ENCODE measurements at places on chromosomes 11 and 22.

- peak; percentile 71 for DNase-seq
These were observed 107.9 kb upstream of the BMAL1 start for GRCh38 chr11:13169709-13170108.

DNA sequence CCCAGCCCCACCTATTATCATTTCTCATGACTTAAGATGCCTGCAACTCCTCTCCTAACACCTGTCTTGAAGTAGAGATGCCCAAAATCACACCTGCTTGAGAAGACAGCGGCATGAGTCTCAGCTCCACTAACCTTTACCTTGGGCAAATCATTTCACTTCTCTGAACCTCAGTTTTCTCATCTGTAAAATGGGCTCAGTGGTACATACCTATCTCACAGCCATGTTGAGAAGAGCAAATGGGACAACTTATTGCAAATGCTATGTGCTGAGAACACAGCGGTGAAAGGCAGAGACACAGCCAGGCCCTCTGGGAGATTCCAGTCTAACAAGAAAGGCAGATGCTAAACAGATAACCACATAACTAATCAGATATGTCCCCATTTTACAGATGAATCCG lies 7.8 kb downstream of the TST start:
- DNase-seq = no peak

GRCh38 chr11:111360150-111361043 lies 18.7 kb downstream of the POU2AF1 start:
- DNase-seq = no peak

DNA sequence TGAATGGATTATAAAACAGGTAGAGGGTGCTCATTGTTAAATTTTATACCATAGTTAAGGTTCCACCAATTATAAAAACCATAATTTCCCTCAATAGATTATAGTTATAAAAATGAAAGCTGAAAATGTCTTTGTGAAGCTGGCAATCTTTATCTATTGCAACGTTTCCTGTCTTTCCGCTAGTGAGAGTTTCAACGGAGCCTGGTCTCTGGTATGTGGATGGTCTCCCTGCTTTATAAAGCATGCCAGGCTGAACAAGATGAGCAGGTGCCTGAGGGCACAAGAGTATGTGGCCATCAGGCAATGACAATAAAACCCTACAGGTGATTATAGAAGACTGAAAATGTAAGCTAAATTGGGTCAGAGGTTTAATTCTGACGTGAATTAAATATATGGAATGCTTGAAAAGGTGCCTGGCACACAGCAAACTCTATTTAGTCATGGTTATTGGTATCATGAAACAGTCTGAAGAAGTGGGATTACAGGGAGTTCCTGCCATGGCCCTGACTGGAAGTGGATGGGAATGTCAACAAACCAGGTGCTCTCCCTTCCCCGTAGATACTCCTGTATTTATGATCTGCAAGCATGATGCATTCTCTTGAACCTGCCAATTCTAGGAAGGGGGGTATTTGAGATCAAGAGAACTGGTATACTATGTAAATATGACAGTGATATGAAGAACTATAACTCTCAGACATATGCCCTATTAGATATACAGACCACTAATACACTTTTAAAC lies 115.7 kb downstream of the ENTHD1 start:
- DNase-seq = no peak

GRCh38 chr22:38850941-38851849 lies 7.4 kb upstream of the NPTXR start:
- no peak for DNase-seq

- DNase-seq = no peak
These were observed 83.5 kb upstream of the NARS2 start for GRCh38 chr11:78657968-78658839.

- DNase-seq = no peak
These were observed 2.4 kb upstream of the HEPHL1 start for GRCh38 chr11:94018721-94019120.

- no peak for DNase-seq
These were observed 32.2 kb upstream of the GAB2 start for GRCh38 chr11:78449866-78450265.

DNA sequence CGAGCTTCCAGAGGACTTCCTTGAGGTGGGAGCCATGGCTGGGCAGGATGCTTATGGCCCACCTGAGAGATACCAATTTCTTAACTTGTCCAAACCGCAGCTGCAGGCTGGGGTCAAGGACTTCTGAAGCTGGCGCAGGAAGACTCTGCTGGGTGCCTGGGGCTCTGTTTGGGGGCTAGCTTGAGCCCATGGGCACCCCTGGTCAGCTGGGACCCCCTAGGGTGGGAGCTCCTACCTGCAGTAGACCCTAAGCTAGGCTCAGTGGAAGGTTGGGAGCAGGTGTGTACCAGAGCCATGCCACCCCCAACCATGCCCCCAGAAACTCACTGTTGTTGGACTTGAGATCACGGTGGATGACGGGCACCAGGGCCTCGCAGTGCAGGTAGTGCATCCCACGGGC lies 1.3 kb downstream of the MAP3K11 start:
- DNase-seq = no peak

DNA sequence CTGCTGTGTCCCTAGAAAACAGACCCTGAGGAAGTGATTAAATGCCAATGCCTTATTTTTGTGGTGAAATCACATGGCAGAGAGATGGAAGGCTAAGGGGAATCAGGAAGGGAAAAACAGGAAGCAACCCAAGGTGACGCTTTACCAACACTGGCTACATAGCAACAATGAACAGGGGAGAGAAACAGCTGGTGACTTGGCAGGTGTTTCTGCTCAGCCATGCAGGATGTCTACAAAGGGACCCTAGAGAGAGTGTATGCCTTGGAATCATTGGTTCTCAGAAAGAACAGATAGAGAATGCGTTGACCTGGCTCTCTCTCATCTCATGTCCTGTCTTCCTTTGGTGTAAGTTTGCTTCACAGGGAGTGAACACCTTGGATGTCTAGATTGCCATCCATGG lies 911.9 kb downstream of the OPCML start:
- no peak for DNase-seq

- DNase-seq = no peak
These were observed 1.8 kb upstream of the RASD2 start for GRCh38 chr22:35538801-35539321.

DNA sequence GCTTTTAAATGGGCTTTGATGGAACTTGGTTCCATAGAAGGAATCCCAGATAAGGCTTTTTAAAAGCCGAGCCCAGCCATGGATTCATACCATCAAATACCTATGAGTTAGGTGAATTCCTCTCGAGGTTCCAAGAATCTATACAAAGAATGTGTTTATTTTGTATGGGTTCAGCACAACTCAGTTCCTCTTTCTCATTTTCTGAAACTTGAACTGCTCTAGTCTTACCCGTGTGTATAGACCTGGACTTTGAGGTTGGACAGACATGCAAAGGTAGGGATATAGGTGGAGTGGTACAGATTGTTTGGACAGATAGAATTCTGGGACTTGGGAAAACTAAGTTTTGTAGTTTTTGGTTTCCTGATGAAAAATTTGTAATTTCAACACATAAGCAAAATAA lies 97.9 kb downstream of the PGR start:
- DNase-seq = no peak

DNA sequence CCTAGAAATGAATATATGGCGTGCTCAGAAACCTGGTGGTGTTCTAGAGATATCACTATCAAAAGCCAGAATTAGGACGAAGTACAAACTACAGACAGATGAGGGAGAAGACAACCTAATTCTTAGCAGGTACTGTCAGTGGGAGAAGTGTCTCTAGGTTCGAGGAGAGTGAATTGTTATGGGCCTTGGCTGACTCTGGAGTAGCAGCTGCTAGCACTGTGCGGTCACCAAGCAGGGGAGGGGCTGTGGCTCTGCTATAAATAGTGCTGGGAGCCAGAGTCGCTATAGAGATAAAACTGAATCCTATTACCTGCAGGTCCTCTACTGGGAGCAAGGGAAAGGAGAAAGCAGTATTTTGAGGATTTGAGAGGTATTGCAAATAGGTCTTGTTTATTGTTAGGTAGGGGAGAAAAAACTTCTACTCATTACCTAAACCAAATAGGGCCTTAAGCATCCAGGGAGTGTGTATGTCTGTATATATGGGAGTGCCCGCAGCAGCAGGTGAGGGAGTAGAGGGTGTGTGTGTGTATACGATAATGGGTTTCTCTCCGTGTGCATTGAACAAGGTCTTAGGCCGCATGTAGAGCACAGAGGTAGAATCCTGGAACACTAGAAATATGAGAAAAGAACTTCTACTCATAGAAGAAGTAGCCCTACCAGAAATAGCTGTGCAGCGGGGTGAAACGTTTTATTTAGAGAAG lies 2.2 kb downstream of the MADD start:
- DNase-seq = no peak

DNA sequence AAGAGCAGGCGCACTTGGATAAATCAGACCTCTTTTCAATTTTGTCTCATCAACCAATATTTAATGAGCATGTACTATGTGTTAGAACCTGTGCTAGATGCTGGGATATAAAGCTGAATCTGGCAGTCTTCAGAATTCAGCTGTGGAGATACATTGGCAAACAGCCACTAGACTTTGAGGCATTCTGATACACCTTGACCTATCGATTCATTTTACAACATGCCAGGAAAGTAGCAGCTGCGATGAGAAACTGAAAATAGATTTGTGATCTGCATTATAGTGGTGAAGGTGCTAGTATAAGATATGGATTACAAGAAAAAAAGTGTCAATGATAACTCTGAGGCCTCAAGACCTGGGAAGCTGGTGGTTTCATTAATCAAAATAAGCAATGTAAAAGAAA lies 1338.1 kb upstream of the TENM4 start:
- no peak for DNase-seq

DNA sequence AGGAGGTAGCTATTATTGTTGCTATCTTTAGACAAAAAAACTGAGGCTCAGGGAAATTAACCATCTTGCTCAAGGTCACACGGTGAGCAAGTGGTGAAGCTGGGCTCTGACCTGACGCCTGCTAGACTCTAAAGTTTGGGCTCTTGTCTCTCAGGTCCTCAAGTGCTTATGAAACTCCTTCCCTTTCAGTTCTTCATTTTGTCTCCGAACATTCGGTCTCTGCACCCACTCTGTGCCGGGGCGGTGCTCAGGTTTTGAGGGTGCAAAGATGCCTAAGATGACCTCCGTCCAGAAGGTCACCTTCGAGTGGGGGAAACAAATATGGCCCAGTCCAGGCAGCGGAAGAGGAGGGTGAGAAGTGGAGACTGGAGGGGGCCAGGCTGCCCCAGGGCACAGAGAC lies 16.0 kb downstream of the OVOL1 start:
- DNase-seq = no peak

DNA sequence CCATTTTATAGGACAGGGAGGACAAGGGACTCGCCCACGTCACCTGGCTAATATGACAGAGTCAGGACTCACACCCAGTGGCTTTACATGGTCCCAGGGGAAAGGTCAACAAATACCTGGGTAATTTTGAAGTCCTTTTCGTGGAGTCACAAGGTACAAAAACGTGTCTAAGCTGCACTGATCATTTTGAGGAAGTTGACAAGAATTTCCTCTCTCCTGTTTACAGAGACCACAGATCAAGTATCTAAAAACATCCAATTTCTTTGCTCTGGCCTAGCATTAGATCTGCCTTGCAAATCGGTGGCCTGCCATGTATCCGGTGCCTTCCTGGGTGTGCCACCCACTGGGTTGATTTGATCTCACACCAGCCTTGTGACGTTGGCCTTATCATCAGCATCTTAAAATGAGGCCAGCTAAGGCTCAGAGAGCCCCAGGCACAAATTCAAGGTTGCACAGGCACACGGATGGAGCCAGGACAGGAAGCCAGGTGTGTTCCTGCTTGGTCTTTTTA lies 17.6 kb downstream of the GDPD5 start:
- DNase-seq = no peak

Measured in GM04504 (cell line).